ENCODE measurements at places on chromosomes 5 and 9. TPM values are rescaled to one million over a fixed set of nuclear protein-coding genes. Genes with fewer than 3 reads are reported as not detected.

The TLX3 gene
- total RNA-seq: not detected

The PCDHB6 gene
- not detected for total RNA-seq

The CDO1 gene
- not detected for total RNA-seq

The FCN1 gene
- 2.8 TPM for total RNA-seq

The RC3H2 gene
- 31.5 TPM for total RNA-seq

The RPL35 gene
- 1,472 TPM for total RNA-seq

The C1QTNF3 gene
- 84.1 TPM for total RNA-seq

The PCDHB5 gene
- 0.58 TPM for total RNA-seq

The ANKRD34B gene
- total RNA-seq: not detected

The PTGS1 gene
- total RNA-seq: 8.1 TPM

The INSYN2B gene
- total RNA-seq: not detected

The SNCAIP gene
- total RNA-seq: not detected

The IRX1 gene
- not detected for total RNA-seq

The REEP2 gene
- total RNA-seq: 7.7 TPM

The POLR1E gene
- 5.5 TPM for total RNA-seq

The OR1Q1 gene
- total RNA-seq: not detected

The IRX2 gene
- not detected for total RNA-seq

The CCDC171 gene
- total RNA-seq: 3.3 TPM

The SET gene
- 83.9 TPM for total RNA-seq

The KIF4B gene
- 0.18 TPM for total RNA-seq

The CDH9 gene
- total RNA-seq: not detected

The CNTFR gene
- not detected for total RNA-seq

The CAMK2A gene
- not detected for total RNA-seq

The SPATA31C1 gene
- not detected for total RNA-seq

The CDKN2A gene
- not detected for total RNA-seq

The PROB1 gene
- 0.89 TPM for total RNA-seq

The LCN1 gene
- total RNA-seq: not detected

The STK32A gene
- 0.58 TPM for total RNA-seq

The FSD1L gene
- 3.6 TPM for total RNA-seq

The HAPLN1 gene
- 5.1 TPM for total RNA-seq

The KCNV2 gene
- not detected for total RNA-seq

The ELAVL2 gene
- not detected for total RNA-seq

The IL13 gene
- not detected for total RNA-seq

The DTWD2 gene
- total RNA-seq: 62.6 TPM

The PCDHGB3 gene
- total RNA-seq: 8.8 TPM

The FRMD3 gene
- 1.8 TPM for total RNA-seq

The UBE2B gene
- total RNA-seq: 150 TPM

The GABRA1 gene
- total RNA-seq: not detected

The TMEM174 gene
- total RNA-seq: not detected

The ZBTB26 gene
- total RNA-seq: 5.2 TPM

The OGN gene
- 138 TPM for total RNA-seq

The CTSV gene
- 0.43 TPM for total RNA-seq

The ZNF354B gene
- 27.7 TPM for total RNA-seq

The HMGXB3 gene
- 90.6 TPM for total RNA-seq

The NR4A3 gene
- 2.5 TPM for total RNA-seq

The BARHL1 gene
- total RNA-seq: not detected

The PCDHA2 gene
- not detected for total RNA-seq

The MCIDAS gene
- not detected for total RNA-seq

The LRRC19 gene
- total RNA-seq: 3.7 TPM

The DMRT3 gene
- total RNA-seq: not detected

The TICAM2 gene
- total RNA-seq: 9.9 TPM

The SPDL1 gene
- 13.6 TPM for total RNA-seq

The BTNL8 gene
- 22.0 TPM for total RNA-seq

The SPINK13 gene
- total RNA-seq: not detected

The GNE gene
- total RNA-seq: 23.2 TPM

The TXNDC8 gene
- not detected for total RNA-seq

The CXXC5 gene
- total RNA-seq: 26.8 TPM

The GSN gene
- total RNA-seq: 497 TPM

The GKAP1 gene
- 26.4 TPM for total RNA-seq

The MEIKIN gene
- total RNA-seq: 0.37 TPM
